Stimulated activated CD8-positive, alpha-beta memory T cell treated with anti-CD3 and anti-CD28 coated beads, Interleukin-15, amount 100 ng/mL, for 48 hours (primary cell): ENCODE measurements at places on chromosomes 7 and 10.

DNA sequence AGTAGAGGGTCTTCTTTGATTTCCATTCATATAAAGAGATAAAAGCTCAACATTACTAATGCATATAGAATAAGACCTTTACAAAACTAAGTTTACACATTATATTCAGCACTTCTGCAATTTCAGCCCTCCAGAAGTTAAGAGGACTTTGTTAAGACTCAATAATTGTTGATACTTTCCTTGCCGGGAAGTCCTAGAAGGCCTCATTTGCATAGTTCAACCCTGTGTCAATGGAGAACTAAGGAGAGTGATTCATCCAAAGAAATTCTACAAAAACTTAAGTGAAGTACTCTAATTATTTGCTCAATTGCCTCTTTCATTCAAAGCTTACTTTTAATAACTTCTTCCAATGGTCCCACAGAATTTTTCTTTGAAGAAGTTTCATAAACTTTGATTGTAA is 1060.3 kb upstream of the CELF2 start:
- DNase-seq = no peak

GRCh38 chr10:98307916-98308541 is 40.0 kb upstream of the LOXL4 start:
- no peak for DNase-seq

DNA sequence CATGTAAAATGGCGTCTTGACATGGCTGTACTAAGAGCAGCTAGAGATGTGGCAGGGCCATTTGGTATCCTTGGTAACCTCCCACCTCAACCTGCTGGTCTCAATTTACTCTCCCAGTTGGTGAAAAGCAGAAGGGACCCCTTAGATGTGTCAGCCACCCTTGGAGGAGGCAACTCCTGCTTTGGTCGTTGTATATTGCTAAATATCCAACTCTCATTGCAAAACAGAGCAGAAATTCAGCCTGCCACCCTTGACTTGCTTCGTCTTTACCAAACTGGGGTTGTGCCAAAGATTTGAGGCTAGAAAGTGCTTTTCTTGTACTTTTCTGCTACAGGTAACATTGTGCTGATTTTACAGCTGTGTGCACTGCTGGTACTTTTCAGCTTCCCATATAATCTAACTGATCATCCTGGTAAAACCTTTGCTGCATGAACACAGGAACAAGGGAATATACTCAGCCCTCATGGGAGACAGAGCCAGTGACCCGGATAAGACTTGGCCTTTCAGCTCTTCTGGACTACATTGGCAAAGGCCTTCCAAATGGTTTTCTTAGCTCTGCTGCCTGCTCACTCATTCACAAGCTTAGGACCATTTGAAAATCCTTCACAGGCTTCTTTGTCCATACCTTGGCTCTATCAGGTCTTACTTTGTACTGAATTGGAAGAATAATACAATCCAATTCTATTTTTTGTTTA is 2.2 kb upstream of the VSTM4 start:
- no peak for DNase-seq

DNA sequence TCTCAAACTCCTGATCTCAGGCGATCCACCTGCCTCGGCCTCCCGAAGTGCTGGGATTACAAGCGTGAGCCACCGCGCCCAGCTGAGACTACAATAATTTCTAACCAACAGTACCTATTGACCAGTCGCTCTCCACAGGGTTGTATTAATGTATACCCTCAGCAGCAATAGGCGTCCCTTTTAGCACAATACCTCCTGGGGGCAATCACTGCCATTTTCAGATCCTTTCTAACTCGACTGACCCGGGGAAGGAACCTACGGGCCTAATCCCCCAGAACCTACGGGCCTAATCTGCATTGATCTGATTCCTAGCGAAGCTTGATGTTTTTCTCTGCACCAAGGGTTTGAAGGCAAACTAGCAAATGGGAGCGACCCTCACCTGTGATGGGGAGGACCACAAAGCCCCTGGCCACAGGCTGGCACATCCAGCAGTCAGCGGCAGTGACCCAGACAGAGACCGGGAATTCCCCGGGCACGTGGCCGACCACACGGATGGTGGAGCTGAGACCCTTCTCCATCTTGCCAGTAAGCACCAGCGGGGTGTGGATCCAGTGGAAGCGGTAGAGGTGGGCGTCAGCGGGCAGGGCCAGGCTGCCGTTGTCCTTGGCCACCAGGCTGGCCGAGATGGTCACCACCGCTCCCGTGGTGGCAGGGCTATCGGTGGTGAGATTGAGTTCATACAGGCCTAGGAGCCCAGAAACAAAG is 6.9 kb downstream of the TMEM130 start:
- DNase-seq = no peak

- no peak for DNase-seq
These were observed 70.0 kb downstream of the KLF6 start for GRCh38 chr10:3714967-3715366.

DNA sequence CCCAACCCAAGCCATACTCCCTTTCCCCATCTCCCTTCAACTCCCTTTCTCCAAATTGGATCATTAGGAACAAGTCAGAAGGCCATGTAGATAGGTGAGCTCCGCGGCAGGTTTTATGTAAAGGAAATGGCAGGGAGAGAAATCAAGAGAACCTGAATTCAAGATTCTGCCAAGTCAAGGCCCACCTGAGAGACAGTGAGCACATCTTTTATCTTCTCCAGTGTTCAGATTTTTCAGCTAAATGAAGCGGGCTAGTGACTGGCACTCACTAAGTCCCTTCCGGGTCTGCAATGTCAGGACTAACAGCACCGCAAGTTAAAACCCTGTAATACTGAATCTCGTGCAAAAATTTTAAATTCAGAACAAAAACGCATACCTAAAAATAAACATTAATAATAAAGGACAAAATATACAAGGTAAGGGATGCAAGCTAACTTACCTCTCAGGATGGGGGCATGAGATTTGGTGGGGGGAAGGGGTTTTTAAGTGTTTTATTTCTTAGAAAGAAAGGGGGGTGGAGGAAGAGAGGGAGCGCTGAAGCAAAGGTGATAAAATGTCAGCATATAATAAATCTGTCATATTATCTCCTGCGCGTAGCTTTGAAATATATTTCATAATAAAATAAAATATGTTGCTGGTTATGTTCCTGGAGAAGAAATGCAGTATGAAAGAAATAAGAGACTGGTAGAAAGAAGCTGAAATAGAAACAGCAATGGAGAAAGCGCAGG is 17.6 kb downstream of the TCAF1 start:
- DNase-seq = no peak

DNA sequence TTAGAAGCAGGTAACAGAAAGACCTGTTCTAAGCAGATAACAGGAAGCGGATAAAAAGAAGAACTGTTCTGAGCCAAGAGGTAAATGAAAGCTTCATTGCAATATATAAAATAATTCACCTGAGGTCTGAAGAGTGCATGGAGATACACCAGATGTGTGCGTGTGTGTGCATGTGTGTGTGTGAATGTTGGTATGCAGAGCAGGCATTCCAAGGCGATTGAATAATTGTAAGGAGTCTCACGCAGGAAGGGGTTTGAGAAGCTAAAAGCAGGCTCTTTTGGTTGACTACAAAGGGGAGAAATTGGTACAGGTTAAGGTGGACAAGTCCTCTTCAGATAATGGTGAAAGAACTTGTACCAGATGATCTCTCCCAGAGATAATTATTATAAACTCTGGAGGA is 450.6 kb downstream of the DNAJB9 start:
- DNase-seq = no peak

DNA sequence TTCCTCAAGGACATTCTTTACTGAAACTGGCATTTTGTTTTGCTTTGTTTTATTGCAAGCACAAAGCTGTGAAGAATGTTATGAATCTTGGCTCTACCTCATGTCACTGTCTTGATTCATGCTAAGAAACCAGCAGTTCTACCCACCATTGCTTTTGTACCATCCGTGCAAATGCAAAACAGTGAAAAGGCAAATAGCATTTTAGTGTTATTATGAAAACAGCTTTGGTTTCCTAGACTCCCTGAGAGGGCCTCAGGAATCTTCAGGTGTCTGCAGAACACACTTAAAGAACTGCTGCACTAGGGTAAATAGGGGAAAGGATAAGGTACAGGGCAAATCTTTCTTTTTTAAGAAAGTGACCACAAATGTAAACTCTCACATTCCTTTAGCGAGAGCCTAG is 318.9 kb downstream of the AHR start:
- DNase-seq = no peak

GRCh38 chr10:74117738-74118137 is 32.9 kb downstream of the AP3M1 start:
- no peak for DNase-seq

- DNase-seq = no peak
These were observed 50.2 kb downstream of the CDK1 start for GRCh38 chr10:60828489-60828852.

- DNase-seq = no peak
These were observed 27.0 kb upstream of the HIBADH start for GRCh38 chr7:27689591-27690164.

GRCh38 chr7:101964680-101965452 is 147.4 kb downstream of the CUX1 start:
- DNase-seq = no peak

- no peak for DNase-seq
These were observed 10.3 kb upstream of the HSPB1 start for GRCh38 chr7:76292213-76292573.

DNA sequence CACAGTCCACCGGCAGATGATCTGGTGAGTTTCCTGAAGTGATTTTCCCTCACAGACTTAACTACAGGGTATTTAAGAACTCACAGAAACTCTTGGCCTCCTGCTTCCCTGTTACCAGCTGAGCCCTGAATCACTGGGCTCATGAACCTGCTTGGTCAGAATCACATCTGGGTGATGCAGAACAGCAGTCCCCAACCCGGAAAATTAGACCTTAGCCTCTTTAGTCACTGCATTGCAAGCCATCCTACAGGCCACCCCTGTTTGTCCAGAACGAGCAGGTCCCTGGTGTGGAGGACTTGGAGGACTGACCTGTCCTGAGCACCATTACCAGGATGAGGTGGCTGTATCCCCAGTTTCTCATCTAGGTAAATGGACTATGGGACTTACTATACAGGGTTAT is 539.2 kb downstream of the TNS3 start:
- DNase-seq = no peak

DNA sequence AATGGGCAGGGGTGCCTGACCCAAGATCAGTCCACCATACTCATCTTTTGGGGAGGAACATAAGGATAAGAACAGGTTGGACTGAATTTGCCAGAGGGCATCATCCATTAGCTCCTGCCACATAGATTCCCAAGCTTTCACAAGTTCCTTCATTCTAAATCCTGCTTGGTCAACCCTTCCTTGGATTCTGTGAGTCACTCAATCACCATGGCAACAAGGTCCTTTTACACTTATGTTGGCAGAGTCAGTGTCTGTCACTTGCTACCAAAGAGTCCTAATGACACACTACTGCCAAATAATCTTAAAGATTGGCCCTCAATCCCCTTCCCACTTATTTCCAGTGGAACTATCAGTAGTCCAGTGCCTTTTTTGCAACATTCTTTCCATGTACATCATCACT is 5.0 kb upstream of the LGI1 start:
- DNase-seq = no peak

- no peak for DNase-seq
These were observed 51.0 kb downstream of the RASGEF1A start for GRCh38 chr10:43215758-43216455.

- DNase-seq = no peak
These were observed 47.2 kb upstream of the AKR1E2 start for GRCh38 chr10:4778761-4779160.

DNA sequence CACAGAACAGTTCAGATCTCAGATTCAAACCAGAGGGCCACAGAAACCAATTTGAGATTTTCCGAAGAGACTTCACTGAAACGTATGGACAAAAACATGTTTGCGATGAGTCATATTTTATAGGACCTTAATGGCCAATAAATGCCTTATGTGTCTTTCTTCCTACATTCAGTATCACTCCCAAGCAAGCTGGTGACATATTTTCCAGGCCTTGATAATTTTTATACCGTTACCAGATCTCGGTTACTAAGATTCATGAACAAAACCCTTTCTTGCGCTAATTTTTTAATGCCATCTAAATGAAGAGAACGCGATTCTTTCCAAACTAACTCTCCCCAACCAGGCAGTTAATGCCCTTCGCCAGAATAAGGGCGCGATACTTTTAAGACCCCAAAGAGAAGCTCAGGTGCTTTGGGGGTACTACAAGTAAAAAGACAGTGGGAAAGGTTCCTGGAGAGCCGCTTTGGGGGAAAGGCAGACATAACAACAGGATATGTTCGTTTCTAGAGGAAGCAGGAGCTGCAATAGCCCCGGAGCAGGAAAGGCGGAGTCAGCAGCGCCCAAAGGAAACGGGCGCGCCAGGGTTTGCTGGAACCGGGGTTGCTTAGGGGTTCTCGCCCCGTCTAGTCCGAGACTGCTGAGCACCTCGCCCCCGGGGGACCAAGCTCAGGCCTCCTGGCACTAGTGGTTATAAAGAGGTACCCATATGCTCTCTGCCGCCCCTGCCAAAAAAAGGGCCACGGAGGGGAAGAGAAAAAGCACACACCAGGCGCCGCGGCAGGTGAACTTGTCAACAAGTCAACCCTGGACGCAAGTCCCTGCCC is 884 bp downstream of the ICA1 start:
- peak; percentile 10 for DNase-seq

DNA sequence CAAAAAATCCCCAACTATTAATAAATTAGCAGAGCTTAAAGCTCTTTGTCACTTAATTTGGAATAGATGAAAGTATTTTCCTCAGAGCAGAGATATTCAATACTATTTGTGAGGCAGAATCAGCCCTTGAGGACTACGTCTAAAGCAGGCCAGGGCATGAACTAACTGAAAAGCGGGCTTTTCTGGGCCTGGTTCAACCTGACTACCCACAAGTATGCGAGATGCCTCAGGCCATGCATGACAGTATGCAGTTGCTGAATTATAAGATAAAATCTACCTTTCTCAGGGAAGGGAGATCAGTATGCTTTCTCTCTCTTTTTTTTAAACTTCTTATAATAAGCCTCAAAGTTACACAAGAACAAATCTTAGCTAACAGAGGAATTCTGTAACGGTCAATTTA is 20.1 kb downstream of the TMEM168 start:
- no peak for DNase-seq

GRCh38 chr7:56287429-56288138 is 171.4 kb upstream of the NUPR2 start:
- DNase-seq = no peak

DNA sequence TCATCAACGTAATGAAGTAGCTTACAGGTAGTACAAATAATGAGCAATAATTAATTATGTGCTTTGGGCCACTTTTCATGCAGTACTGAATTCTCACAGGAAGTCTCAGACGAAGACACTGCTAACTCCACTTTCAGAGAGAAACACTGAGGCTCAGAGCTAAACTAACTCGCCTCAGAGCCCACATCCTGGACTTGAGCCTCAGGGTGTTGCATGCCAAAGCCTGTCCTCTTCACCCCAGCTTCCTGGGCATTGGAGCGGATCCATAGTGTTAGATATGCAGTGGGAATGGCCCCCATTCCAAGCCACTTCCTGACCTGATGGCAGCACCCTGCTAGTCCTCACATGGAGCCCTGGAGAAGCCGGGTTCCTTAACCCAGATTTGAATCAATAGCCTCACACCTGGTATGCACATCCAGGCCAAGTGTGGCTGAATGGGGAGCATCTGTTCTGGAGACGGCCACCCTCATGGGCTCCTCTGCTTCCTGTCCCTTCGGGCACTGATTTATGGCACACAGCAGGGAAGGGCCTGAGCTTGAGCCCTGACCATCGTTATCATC is 265.1 kb upstream of the ZNF32 start:
- DNase-seq = no peak
